Stimulated activated CD8-positive, alpha-beta memory T cell treated with anti-CD3 and anti-CD28 coated beads, Interleukin-7, amount 100 ng/mL, for 1 hour (primary cell): ENCODE measurements at places on chromosomes 16 and 17.

- DNase-seq = no peak
Measured at GRCh38 chr16:84714028-84714427, 14.2 kb downstream of the USP10 start.

GRCh38 chr16:73143576-73144422, 95.9 kb upstream of the ZFHX3 start:
- no peak for DNase-seq

GRCh38 chr16:73189136-73189535, 141.2 kb upstream of the ZFHX3 start:
- DNase-seq = no peak

GRCh38 chr17:42098730-42099399, 592 bp upstream of the ZNF385C start:
- DNase-seq = no peak

- no peak for DNase-seq
Measured at GRCh38 chr17:76568811-76569221, 16.8 kb downstream of the ST6GALNAC2 start.
